ENCODE measurements at places on chromosomes 4 and X.

DNA sequence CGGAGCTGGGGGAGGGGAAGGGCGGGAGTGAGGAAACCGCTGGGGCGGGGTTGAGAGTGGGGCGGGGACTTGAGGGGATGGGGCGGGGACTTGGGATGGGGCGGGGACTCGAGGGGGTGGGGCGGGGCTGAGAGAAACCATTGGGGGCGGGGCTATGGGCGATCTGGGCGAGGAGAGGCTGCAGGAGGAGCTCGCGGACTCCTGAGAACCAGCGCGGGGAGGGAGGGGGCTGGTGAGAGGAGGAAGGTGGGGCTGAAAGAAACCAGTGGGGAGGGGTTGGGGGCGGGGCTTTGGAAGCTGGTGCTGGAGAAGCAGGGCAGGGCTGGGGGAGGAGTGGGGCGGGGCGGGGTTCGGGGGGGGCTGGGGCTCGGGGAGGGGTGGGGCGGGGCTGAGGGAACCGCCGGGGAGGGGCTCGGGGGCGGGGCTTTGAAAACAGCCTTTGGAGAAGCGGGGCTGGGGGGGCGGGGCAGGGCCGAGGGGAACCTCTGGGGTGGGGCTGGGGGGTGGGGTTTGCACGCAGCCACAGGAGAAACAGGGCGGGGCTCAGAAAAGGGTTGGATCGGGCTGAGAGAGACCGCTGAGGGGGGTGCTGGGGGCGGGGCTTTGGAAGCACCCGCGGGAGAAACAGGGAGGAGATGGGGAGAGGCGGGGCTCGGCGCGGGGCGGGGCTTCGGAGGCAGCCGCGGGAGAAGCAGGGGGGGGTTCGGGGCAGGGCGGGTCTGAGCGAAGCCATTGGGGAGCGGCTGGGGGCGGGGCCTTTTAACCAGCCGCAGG lies 777 bp upstream of the EOLA2 start:
- DNase-seq: peak; percentile 91

- no peak for DNase-seq
Measured at GRCh38 chr4:147334478-147334877, 146.4 kb upstream of the EDNRA start.

DNA sequence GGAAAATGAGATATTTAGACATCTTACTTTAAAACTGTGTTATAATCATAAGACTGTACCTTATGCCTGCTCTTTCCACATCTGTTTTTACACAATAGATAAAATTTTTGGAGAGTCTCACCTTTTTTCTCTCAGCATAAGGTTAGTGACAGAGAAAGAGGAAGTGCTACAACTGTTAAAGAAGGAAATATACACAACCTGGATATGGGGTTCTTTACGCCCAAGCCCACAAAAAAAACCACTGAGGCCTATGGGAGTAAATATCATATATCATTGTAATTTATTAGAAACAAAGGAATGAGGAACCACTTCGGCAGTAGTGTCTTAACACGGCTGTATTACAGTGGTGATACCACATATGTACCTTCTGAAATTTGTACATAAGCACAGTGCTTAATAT lies 265.9 kb upstream of the GK2 start:
- no peak for DNase-seq

GRCh38 chrX:3713225-3713936 lies at the start of gene PRKX:
Gene PRKX (minus strand): TSS chrX:3713649. CDS start chrX:3713253, 396 bp downstream.
- peak; percentile 78 for DNase-seq

DNA sequence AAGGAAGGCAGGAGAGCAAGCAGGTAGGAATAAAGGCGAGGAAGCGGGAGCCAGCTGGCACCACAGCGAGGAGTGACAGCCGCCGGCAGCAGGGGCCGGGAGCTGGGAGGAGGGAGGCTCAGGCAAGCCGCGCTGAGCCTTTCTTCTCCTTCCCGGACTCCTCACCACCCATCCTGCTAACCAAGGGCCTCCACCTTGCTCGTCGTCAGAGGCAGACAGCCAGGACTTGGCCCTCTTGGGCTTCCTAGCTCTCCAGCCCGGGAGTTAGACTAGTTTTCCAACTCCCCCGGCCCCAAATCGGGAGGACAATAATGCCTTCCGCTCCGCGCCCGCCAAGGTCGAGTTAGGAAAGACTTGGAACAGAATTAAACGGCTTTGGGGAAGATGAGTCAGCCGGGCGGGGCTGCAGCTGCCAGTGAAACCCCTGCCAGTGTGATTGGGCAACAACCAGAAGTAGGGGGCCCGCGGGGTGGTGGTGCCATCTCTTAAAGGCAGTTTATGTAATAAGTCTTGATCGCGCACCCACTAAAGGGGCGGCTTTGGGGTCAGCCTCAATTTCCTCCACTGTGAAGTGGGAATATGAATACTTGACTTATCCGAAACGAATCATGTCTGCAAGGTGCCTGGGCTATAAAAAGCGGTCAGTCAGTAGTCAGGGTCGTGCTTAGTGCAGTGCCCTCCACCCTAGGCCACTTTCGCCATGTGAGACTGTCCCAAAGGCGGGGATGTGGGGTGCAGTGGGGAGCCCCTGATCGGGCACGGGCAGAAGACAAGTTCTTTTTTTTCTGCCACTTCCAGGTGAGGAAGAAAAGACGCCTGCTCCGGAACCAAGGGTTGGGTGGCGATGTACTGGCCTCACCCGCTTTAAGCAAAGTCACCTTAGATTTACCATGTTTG lies 6.7 kb upstream of the HSD17B10 start:
- peak; percentile 12 for DNase-seq

DNA sequence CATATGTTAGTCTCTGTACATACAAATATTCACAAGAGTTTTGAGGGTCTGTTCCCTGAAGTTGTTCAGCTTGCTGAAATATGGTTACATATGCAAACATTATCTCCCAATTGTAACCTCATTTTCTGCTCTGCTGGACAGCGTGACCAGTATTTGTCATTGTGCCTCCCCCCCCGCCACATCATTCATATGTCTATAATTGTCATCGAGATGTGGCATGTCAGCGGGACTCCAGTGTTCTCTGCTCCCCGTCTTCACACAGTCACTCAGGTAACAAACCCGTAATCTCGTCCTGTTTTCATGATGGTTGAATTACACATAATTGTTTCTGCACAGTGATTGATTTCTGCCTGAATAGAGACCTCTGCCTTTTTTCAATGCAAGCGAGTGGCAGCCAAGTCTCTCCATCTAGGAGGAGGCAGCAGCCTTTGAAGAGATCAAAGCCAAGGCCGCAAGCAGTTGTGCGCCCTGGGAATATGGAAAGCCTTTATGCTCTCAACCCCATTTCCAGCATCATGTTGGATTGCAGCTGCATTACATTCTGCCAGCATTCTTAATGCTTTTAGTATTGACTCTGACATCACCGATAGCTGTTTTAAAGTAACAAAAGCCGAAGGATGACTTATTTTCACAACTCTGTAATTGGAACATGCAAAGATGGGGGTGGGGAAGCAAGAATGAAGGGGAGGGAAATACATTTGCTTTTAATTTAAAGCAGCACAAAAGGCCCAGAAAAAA lies 27.4 kb downstream of the LEF1 start:
- no peak for DNase-seq

DNA sequence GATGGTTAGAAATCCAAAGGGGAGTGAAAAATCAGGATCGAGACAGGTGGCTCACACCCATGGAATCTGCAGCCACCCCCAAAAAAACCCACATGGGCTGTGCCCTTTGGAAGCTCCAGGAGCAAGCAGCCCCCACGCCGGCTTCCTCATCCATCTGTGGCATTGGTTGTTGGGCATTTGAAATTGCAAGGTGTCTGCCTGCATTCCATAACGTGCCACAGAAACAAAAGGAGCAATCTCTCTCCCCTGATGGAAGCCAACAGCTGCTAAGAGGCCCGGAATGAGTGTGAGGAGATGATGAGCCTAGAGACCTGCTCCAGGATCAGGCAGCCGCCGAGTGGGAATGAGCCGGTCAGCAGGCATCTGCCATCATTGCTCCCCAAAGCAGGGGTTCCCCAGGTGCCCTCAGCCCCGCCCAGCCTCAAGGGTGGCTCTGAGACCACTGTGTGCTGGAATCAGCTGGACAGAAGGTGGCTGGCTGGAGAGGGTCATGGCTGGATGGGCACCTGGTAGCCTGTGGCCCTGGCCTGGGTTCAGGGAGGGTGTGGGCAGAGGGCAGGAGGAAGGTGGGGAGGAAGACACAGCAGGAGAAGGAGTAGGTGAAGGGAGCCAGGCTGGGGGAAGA lies 113.2 kb downstream of the CRLF2 start:
- no peak for DNase-seq

DNA sequence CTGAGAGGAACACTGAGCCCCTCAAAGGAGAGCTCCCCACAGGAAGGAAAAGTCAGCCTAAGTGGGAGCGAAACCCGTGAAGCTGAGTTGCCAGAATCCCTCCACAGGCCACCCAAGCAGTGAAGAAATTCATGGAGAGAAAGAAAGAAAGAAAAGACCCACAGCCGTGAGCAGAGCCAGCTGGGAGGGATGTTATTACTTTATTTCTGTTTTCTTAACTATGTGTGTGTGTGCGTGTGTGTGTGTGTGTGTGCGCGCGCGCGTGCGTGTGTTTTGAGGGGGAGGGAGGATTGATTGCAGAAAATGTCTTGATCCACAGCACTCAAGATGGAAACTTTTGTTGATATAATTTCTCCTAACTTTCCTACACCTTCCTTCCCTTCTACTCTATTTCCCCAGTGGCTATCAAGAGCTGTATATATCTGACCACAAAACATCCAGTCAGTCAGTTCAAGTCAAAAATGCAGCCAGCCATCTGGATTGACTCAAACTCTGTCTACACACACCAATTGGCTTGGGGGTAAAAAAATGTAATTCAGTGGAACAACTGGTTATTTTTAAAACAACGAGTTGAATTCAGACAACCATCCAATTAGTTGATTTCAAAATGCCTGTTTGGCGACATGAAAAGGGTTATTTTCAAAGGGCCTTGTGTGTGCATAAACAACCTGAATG lies 13.8 kb upstream of the GPC3 start:
- no peak for DNase-seq

DNA sequence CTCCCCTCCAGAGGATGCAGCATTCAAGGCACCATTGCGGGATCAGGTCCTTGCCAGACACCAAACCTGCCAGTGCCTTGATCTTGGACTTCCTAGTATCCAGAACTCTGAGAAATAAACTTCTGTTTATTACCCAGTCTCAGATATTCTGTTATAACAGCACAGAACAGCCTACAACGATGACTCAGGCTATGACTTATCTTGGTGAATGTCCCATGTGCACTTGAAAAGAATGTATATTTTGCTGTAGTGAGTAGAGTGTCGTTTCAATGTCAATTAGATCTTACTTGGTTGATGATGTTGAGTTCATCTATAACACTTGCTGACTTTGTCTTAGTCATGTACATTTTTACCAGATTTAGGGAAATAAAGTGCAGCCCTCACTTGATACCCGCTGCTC lies 34.5 kb upstream of the PGRMC1 start:
- no peak for DNase-seq

DNA sequence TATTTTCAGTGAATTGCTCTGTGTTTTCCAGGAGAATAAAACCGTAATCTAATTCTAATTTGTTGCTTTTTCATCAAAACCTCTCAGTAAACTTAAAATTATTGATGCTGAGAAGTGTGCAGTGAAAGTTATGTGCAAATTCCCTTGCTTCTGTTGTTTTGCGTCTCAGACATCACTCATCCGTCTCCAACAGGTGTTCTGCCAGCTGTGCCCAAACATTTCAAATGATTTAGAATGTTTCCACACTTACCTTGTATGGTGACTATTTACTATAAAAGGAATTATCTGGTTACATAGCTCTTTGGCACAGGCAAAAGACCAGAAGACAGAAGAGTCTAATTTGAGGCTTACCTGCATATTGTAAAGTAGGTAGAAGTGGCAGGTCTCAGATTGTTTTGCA lies 184.0 kb downstream of the BMPR1B start:
- no peak for DNase-seq
